Fibroblast of the aortic adventitia (primary cell): ENCODE measurements at places on chromosomes 11 and 22. TPM values are rescaled to one million over a fixed set of nuclear protein-coding genes. Genes with fewer than 3 reads are reported as not detected.

CARD16 gene
- 5.3 and 11.5 TPM in 2 replicates for total RNA-seq

EHF gene
- 0.18 TPM in 1 of 2 replicates, not detected in the other for total RNA-seq

DNA sequence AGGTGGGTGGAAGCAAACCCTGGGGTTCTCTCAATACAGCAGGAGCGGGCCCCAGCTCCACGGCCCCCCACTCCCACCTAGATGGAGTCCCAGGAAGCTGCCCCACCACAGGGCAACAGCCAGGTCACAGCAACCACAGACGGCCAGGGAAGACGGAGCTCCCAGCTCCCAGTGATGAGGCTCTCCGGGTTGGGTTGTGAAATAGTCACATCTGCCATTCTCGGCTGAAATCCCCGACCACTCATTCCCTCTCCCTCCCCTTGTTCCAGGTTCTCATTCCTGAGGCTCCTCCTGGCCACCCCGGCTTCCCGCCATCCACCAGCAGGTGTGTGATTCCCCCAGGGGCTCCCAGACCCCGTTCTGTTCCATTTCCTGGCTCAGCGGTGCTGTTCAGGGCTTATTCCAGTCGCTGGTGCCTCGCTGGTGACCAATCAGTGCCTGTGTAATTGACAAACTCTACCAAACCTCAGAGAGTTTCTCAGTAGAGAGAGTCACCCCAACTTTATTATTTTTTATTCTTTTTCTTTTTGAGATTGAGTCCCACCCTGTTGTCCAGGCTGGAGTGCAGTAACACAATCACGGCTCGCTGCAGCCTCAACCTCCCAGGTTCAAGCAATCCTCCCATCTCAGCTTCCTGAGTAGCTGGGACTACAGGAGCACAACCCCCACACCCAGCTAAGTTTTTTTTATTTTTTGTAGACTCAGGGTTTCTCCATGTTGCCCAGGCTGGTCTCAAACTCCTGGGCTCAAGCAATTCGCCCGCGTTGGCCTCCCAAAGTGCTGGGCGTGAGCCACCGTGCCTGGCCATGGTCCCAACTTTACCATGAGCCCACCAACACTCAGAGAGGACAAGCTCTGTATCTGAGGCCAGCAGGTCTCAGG lies 63.2 kb downstream of the SHANK2 start:
- no peak for DNase-seq

CASP4 gene
- total RNA-seq, result 158 and 245 TPM in 2 replicates

- DNase-seq, result no peak
These were observed 39.7 kb downstream of the FAT3 start for GRCh38 chr11:92264350-92264749.

MRGPRE gene
- total RNA-seq, result not detected in 2 replicates

GRCh38 chr11:34313099-34313517 lies 44.7 kb downstream of the ABTB2 start:
- no peak for DNase-seq

- DNase-seq, result peak; percentile 91
These were observed 4.9 kb downstream of the LTO1 start for GRCh38 chr11:69670158-69670845.

FAM180B gene
- total RNA-seq, result not detected in 2 replicates

SPTBN2 gene
- total RNA-seq, result 0.27 and 4.9 TPM in 2 replicates

DNA sequence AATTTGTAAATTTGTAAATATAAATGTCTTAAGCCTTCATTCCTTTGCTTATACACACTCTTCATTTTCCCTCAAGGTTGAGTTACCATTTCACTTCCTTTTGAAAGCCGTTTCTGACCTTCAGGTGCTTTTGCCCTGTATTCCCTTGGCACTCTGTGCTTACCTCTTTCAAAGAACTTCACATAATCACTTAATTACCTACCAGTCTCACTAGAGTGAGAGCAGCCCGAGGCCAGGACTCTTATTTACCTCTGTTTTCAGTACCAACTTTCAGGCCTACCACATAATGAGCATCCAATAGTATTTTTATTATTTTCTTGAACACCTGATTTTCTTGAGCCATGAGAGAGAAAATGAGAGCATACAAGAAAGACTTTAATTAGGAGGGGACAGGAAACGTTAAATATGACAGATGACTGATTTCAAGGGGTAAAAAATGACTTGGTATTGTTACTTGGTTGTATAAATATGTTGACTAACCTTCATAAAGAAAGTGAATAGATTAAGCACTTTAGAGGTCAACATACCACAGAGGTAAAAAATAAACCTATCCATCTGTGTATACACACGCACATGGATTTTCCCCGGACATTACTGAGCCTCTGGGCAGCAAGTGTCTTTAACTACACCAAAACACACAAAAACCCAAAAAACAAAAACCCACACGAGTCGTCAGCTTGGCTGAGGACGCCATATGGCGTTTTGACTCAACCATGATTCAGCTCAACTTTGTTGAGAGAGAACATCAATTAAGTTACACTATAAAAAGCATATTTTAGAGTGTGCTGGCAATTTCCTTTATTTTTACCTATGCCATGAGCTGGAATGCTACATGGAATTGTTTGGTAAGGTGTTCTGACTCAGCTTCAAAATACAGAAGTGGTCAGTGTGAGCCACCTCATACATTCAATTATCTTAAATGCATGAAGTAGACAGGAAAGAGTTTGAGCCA lies 7.6 kb downstream of the ATXN10 start:
- peak; percentile 70 for DNase-seq
